GM10248 (cell line): ENCODE measurements at places on chromosomes 5 and 9.

DNA sequence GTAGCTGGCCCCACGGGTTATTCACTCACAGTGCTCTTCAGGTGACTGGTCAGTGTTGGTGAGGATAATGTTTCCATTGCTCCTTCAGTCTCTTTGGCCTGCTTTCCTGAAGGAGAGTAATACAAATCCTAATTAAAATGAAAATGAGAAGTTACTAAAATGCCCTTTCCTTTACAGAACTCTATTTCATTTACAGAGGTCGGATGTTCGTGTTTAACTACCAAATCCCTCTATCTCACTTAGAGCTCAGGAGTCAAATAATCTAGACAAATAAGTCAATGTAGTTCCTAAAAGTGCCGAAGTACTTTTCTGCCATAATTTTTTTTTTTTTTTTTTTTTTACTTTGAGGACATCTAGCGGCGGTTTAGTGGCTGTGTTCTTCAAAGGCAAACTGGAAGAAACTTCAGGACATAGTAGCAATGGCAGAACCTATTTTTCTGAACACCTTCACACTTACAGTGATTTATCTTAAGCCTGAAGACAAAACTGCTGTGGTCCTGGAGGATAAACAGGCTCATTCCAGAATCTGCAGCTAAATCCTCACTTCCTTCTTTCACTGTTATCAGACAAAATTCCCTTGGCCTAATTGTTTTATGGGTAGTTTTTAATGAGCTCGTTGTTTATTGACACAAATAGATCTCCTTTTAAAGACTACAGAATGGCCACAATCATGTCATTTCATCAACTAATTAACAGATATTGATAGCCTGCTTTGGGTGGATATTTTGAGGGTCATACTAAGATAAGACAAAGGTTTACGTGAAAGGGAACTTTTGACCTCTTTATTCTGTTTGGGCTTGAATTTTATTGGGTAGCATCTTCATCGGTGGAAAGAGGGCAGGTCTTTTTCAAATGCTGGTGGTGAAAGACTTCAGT is 207.6 kb upstream of the DMRTA1 start:
- DNase-seq: peak; percentile 11

DNA sequence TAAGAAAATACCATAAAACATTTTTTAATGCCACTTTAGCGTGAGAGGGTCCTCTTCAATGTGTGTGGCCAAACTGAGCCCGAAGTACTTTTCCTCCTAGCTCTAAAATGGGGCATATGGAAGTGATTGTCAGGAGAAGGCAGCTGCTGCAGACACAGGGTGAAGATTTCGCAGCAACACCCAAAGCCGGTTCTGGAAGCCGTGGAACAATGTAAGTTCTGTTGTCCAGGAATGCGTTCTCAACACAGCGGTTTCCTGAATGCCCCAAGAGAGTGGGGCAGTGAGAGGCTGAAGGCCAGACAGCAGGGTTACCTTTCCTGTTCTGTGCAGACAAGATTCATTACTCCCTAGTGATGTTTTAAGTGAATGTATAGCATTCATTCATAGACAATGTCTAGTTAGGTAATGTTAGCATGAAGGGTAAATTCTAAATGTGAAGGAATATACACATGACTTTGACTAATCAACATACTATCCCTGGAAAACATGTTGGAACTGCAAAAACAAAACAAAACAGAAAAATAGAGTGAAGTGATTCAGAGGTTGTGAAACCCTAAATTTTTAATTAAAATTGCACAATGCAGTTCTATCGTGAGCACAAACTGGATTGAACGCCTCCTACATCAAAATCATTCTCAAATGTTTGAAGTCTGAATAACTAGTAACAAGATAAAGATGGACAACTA is 197.0 kb upstream of the SEMA6A start:
- no peak for DNase-seq

DNA sequence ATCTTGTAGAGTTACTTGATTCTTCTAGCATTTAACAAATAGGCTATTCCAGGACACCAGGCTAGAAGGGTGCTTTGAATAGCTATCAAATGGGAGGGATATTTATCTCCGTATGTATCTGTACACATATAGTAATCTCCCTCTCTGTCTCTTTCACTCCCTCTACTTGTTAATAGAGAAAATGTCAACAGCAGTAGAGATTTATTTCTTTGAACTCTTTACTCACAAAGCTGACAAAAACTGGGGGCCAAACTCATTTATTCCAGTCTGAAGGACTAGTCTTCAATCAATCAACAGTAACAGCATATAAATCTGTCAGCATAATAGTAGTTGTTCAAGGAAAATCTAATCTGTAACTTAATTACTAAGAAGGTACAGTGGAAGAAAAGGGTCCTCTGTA is 78.2 kb upstream of the FER start:
- no peak for DNase-seq

DNA sequence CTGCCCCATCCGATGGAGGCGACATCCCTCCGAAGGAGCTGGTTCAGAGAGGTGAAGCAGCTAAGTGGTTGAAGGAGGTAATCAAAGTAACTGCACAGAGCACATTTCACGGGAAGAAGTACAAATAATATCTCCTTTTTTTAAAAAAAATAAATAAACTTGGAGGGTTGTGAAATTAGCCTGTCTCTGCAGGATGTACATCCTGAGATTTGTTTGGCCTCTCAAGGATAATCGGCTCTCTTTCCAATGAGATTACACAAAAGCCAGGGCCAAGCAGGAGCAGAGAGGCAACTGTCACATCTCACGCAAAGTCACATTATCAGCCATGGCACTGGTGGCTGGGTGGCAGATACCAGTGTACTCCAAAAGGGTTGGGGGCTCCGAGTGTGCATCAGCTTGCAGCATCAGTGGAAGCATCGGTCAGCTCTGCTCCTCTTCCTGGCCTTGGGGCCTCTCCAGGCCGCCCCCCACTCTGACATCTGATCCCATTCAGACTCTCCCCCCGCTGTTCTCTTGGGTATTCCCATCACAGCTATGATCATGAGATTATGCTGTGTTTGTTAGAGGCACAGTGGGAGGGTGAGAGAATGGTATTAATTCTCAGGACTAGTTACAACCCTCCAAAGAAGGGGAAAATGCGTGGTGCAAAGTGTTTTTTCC is 109.9 kb downstream of the UGCG start:
- no peak for DNase-seq

- peak; percentile 50 for DNase-seq
Measured at GRCh38 chr5:176533894-176534611, 3.1 kb downstream of the RNF44 start.

DNA sequence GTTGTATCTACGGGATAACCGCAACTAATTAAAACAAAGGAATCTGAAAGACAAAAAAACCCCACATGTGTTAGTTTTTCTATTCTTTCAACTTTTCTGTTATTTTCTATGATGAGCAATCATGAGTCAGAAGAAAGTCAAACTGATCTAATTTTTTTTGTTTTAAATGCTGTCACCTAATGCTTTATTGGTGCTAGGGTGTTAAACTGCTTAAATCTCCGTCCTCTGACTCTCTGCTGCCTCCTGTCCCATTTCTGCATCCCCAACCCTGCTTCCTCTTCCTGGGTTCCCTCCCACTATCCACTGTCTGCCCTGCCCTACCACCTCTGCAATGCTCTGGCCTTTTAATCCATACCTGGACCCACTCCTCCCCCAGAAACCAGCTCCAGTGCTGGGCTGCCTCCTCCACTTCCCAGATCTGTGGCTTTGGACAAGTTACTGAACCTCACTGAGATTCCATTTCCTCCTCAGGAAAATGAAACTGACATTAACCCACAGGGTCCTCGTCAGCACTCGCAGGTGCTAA is 15.7 kb downstream of the PTPN3 start:
- DNase-seq: no peak

DNA sequence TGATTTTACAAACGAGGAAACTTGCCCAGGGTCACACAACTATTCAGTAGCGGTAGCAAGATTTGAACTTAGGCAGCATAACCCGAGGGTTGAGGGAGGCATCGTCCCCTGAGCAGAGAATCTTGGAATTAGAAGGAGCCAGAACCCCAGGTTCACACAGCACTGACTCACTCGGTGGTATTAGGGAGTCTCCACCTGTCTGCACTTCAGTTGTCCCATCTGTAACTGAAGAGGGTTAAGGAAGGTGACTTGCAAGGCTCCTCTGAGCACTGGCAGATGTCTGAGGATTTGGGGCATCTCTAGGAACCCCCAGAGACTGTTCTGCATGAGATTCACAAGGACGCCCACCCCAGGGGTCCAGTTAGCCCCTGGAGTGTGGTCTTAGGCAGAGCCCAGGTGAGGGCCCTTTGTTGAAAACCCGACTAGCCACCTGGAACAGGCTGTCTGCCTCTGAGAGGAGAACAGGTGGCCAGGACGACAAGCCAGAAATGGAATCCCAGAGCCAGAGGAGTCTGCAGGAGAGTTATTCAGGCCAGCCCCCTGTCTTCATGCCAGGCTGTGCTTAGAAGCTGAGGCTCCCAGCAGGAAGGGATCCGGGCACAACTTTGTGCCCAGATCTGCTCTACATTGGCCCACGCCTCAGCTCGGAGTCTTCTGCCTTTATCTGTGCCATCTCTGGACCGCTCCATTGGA is 50.0 kb upstream of the ORM1 start:
- no peak for DNase-seq

DNA sequence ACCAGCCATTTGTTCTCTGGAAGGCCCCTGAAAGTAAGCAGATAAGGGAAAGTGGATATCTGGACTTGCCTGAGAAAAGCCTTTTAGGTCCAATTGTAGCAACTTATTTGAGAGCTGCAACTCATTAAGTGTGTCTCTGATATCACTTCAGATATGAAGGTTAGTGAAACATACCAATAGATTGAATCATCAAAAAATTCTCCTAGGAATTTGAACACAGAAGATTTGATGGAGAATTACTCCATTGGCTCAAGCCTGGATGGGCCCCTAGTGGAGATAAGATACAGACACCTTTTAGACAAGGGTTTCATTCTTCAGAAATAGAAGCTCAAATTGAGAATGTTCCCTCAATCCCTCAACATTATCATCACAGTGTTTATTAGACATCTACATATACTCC is 356.7 kb downstream of the NDUFS4 start:
- no peak for DNase-seq

DNA sequence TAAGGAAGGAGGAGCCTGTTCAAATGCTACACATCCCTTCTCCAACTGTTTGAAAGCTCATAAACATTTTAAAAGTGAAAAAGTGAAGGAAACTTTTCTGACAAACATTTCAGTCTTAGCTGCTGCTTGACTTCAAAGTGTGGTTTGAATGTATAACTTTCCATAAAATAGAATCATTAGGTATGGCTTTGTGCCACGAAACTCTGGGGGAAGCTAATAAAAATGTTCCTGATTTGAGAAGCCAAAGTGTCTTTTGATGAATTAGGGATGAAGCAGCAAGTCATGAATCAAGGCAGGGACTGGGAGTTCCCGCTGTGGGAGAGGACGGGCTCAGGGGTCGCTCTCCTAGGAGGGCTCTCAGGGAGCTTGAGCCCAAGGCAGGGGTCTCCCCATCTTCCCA is 15.3 kb downstream of the MVB12B start:
- DNase-seq: no peak

- no peak for DNase-seq
Measured at GRCh38 chr5:142670804-142671203, 15.1 kb downstream of the FGF1 start.

- no peak for DNase-seq
Measured at GRCh38 chr9:4098031-4098430, 201.8 kb downstream of the GLIS3 start.

DNA sequence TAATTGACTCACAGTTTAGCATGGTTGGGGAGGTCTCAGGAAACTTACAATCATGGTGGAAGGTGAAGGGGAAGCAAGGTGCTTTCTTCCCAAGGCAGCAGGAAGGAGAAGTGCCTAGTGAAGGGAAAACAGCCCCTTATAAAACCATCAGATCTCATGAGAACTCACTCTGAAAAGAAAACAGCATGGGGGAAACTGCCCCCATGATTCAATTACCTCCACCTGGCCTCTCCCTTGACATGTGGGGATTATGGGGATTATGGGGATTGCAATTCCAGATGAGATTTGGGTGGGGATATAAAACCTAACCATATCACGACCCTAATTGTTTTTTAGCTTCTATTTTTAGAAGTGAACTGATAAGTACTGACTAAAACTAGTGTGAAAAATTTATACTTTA is 1377.5 kb upstream of the DMAC1 start:
- no peak for DNase-seq

- DNase-seq: no peak
Measured at GRCh38 chr9:27632254-27632653, 59.0 kb upstream of the C9orf72 start.

GRCh38 chr5:120872297-120872696 is 408.2 kb downstream of the PRR16 start:
- no peak for DNase-seq

GRCh38 chr5:150637245-150638052 is 3.0 kb upstream of the SYNPO start:
- DNase-seq: no peak

DNA sequence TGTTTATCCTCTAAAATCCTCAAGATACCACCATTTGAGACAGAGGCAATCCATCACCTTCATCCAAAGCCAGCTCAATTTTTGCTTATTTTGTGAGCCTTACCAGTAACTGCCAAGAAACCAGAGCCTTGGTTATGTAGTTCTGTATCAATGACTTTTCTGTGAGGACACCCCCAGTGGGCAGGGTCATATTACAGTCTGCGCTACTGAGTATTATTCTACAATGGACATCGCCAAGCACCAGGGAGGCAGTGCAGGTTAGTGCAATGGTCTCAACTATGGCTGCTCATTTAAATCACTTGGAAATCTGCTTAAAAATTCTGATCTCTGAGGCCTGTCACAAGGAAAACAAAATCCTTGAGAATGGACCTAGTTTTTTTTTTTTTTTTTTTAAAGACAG is 90.5 kb upstream of the NIPAL4 start:
- DNase-seq: no peak

DNA sequence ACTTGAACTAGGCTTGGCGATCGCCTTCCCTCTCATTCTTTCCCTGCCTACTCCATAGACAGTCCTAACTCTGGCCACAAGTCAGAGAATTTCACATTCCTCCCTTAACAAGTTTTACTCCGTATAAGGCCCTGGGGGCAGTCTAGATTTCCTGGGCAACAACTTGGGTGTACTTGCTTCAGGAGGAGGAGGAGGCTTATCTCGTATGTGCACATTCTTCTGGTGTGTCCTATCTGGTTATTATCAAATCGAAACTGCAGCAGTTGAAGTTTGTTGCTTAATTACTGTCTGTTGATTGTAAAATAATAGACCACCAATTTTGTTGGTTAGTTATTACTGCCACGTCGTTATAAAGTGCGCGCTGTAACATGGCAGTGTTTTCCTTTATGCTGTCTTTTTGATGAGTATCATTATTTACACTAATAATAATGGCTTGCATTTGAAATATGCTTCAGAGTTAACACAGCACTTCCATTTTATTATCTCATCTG is 42.0 kb downstream of the PIP5K1B start:
- DNase-seq: no peak
